ENCODE measurements at places on chromosomes 3 and 15.

- DNase-seq, result peak; percentile 90
These were observed 3.9 kb downstream of the CIAO2A start for GRCh38 chr15:64089543-64090280.

DNA sequence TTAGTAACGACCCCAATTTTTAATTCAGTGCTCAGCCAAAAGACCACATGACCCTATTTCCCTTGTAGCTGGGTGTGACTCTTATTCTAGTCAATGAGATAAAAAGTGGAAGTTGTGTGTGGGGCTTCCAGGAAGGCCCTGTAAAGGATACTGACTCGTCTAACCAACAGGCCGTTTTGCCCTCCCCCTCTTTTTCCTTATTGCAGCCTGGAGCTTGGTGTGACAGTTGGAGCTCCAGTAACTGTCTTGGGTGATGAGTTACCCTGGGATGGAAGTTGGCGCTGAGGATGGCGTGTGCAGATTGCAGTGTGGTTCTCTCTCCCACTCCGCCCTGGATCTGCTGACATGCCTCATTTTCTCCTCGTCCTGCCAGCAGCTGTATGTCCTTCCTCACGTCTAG is 209.3 kb upstream of the PROK2 start:
- DNase-seq, result peak; percentile 86

GRCh38 chr3:88824666-88825564 is 282.5 kb upstream of the EPHA3 start:
- DNase-seq, result no peak

DNA sequence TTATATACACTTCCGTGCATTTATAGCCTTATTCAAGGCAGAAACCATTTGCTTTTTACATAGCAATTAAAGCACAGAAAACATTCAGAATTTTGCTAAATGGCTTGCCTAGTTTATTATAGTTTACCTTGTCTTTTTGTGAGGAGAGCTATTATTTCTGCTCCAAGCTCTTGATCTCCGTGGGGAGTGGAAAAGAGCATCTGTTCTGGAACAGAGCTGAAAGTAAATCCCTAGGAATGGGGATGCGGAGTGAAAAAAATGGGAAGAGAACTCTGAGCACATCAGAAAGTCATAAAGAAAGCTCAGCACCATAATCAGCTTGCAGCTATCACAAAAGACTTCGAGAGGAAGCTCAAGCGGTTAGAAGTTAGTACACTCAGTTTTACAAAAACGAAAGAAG is 1006.7 kb downstream of the ROBO2 start:
- DNase-seq, result no peak

DNA sequence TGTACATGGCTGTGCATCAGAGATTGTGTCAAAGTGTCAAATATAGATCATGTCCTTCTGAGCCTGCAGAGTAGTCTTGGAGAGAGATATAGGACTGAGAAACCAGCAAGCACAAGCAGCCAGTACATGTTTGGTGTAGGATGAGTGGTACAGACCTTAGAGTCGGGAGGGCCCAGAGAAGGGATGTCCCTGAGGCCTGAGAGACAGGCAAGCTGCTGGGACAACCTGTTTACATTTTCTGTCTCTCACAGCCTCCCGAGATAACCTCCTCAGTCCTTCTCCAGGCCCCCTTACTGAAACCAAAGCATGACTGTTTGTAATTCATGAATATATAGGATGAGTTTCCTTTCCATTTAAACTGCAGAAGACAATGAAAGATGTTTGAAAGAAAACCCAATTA is 182.4 kb upstream of the STT3B start:
- no peak for DNase-seq

DNA sequence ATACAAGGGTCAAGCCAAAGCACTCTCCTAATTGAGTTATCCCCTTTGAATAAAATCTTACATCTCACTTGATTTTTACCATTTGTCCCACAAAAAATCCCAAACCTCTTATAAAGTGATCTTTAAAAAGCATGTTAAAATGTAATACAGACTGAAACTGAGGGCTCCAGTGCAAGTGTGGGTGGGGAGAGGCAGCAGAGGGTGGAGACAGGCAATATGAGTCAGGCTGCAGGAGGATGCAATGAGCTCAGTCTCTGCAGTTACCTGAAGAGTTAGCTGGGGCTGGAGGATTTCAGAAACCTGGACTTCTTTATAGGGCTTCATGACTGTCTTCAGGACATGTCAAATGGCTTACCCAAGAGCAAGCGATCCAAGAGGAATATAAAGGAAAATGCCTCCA is 14.2 kb upstream of the COLQ start:
- peak; percentile 54 for DNase-seq

- no peak for DNase-seq
These were observed 141.2 kb upstream of the GADL1 start for GRCh38 chr3:31035681-31036080.

DNA sequence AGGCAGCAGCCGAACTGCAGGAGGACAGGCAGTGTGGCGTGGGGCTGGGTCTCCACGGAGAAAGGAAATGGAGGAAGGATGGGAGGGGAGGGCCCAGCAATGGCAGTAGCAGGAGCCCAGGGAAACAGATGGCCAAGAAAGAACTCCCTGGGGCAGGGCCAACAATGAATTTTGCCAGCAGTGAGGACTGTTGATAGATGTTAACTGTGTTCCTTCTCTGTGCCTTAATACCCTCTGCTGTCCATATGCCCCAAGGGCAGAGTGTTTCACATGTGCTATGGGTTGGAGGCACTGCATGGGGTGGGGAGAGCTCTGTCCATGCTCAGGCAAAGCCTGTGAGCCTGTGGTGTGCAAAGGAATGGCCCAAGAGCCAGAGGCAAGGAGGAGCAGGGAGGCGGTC is 70.8 kb upstream of the POMGNT2 start:
- no peak for DNase-seq

All from suppressor macrophage treated with lipopolysaccharide for 1 hour (primary cell).